ENCODE measurements at places on chromosomes 2 and 18.

GRCh38 chr2:23713351-23713750 is 213.6 kb downstream of the ATAD2B start:
- peak; percentile 24 for DNase-seq

GRCh38 chr2:226874749-226875148 is 38.9 kb downstream of the RHBDD1 start:
- no peak for DNase-seq

DNA sequence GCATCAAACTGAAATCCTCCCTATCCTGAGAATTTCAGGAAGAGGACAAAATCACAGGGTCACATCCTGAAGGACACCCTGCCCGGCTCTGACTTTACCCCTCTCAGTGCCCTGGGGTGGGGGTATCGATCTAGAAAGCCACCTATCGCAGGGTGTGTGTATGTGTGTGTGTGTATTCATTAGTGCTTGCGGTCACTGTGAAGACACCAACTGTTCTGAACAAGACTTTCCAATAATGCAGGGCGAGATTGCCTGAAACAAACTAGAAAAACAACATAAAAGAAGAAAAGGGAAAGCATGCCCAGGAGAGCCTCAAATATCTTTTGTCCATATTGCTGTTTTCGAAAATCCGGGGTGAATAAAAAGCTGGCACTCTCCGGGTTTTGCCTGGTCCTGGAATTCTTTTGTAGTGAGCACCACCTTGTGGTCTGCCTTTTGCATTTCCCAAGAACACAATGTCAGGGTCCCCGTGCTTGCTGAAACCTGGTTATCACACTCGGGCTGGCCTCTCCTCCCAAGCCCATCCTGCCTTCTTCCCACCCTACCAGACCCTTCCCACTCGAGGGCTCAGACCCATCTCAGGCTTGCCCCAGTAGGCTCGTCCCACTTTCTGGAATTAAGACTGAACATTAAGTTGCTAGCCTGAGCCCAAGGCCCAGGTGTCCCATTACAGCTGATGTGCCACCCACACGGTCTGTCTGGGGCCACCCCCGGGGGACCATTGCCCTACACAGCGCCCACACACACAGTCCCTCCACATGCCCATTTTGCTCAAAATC is 25.0 kb upstream of the COPS8 start:
- DNase-seq = no peak

DNA sequence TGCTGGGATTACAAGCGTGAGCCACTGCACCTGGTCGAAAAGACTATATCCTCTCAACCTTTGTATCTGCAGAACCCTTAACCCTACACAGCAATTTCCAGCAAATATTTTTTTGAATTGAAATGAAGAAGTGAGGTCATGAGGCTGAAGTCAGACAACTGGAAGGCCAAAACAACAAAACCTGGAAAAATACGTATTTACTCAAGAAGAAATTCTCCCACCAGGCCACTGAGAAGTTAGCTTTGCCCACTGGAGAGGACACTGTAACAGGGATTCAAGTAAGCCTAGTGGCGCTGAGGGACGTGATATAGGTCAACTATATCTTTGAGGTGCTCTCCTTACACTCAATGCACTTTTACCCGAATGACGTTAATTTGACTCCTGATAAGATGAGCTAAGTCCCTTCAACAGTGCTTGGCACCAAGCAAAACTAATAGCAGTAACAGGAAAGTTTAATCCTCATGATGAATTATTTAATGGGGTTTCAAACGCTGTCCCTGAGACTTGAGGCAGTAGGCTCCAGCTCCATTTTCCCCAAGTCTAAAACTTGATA is 1.9 kb downstream of the HDLBP start:
- no peak for DNase-seq

DNA sequence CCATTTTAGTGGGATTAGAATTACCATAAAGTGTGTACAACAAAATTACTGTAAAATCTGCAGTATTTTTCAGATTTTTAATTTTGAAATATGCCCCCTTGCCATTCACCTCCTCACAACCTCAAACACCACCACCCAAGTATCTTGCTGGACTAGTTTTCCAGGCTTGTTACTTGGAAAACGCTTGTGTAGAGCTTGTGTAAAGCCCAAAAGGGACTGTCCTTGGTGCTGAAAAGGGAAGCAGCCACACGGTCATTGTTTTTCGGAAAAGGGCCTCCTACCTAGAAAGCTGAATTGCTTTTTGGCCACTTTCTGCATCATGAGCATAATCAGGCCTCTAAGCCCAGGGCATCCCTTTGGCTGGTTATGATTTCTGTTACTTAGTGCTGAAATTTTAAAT is 563.4 kb downstream of the LRRTM4 start:
- DNase-seq = no peak

- DNase-seq = no peak
Measured at GRCh38 chr18:55228707-55229106, 269.4 kb upstream of the CCDC68 start.

DNA sequence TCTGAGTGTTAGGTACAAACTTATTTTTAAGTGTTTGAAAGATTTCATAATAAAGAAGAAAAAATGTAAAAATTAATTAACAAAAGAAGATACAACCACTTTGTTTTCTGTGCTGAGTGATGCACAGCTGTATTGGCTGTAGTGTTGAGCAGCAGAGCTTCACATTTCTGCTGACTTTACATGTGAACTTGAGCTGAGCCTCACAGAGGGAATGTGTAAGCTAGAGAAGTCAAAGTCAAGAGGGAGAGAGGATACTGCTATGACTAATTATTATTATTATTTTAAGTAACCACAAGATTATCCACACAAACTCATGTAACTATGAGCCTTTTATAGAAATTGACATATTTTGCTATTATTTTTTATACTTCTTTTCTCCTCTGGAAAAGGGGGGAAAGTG is 159.1 kb upstream of the ZSWIM2 start:
- DNase-seq = no peak

DNA sequence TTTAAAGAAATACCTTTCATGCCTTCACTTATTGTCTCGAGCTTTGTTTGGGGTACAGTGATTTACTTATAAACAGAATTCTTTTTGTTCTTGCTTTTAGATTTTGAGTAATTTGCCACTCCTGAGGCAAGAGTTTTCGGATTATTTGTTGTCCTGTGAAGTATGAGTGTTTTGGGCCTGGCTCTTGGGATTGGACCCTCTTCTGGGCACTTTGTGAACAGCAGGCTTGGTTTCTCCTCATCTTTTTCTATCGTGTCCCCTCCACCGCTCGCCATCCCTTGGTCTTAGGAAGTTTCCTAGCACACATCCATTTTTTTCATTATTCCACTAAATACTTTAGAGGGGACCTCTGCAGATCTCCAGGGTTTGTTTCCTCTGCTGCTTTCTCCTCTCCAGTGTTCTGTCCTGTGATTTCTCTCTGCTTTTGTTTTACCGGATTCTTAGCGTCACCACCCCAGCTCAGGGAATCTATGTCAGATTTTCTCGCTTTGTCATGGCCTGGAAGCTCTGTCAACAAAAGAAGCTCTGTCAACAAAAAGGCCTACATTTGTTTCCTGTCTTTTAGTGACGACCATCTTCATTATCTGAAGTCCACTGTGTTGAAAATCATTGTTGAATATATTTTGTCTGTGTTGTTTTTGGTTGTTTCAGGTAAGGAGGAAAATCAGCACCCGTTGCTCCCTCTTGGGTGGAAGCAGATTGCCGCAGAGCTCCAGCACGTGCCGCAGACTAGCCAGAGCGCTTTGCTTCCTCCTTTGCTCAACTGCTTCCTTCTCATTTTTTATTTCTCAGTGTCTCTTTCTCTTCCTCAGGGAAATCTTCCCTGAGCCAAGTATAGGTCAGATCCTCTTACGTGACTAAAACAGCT is 27.8 kb downstream of the ANKRD62 start:
- DNase-seq = no peak

GRCh38 chr2:203533676-203534591 is 1.2 kb downstream of the RAPH1 start:
- no peak for DNase-seq

- no peak for DNase-seq
Measured at GRCh38 chr2:218895326-218895725, 14.7 kb downstream of the WNT10A start.

- no peak for DNase-seq
Measured at GRCh38 chr2:69645921-69646320, 2.4 kb upstream of the AAK1 start.

- no peak for DNase-seq
Measured at GRCh38 chr18:21747764-21748693, 7.4 kb downstream of the MIB1 start.

DNA sequence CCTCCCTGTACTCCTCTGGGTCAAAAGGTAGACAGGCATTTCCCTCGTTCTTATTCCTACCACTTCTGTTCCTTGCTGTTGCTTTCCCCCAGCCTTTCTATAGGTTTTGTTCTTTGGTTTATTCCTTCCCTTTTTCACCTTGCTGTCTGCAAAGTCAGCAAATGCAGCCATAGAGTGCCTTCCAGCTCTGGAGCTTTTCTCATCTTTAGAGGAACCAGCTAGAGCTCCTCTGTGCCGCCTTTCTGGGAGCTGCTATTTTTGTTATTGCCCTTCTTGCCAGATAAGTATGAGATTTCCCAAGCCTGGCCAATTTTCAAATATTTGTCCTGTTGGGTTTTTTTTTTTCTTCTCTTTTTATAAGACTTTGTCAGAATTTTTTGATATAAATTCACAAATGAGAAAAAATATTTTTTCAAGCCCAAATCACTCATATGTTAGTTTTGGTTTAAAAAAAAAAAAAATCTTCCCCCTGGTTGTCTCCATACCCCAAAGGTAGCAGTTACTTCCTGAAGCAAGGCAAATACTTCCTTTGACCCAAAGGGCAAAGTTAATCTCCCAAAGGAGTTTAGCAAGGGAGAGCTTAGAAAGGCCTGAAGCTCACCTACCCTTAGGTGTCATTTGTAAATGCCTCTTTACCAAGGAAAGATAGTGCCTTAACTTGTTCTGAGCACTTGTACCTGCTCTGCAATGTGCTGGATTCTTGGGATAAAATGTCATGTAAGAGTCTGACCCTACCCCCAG is 5.1 kb upstream of the TTC27 start:
- DNase-seq = no peak

DNA sequence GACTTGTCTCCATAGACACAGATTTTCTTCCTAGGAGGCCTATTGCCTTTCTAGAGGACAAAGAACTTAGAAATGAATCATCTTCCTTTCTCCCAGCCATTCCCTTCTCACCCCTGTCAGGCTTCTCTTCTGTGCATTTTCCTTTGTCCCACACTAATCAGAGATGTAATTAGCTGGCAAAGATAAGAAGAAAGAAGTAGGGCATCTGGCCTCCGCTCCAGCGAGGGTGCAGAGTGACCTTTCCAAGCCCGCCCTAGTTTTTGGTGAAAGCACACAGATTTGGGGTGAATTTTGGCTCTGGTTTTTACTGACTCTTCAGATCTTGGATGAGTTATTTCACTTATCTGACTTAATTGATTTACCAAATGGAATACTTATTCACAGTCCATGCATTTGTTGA is 626.5 kb downstream of the ZEB2 start:
- DNase-seq = no peak

- DNase-seq = no peak
Measured at GRCh38 chr2:38233231-38233983, 143.7 kb downstream of the ATL2 start.
